ENCODE measurements at places on chromosomes 4 and X. TPM values are rescaled to one million over a fixed set of nuclear protein-coding genes. Genes with fewer than 3 reads are reported as not detected.

The AMOT gene
- 36.5 TPM for total RNA-seq

The NXF2B gene
- total RNA-seq, result not detected

The MAML3 gene
- total RNA-seq, result 2.7 TPM

The PFKFB1 gene
- total RNA-seq, result 0.14 TPM

The TLR1 gene
- 0.67 TPM for total RNA-seq

The TNIP3 gene
- total RNA-seq, result 1.1 TPM

The RXFP1 gene
- not detected for total RNA-seq

The UCP1 gene
- not detected for total RNA-seq

The BEND2 gene
- total RNA-seq, result not detected

The PAGE1 gene
- total RNA-seq, result not detected

The HAUS3 gene
- total RNA-seq, result 9.2 TPM

The OCRL gene
- total RNA-seq, result 20.1 TPM

The PPBP gene
- not detected for total RNA-seq

The MUC7 gene
- not detected for total RNA-seq

The CLIC2 gene
- not detected for total RNA-seq

The S100P gene
- total RNA-seq, result 8.8 TPM

The NCAPG gene
- 6.2 TPM for total RNA-seq

The CXCL6 gene
- 2.1 TPM for total RNA-seq

The RRH gene
- total RNA-seq, result not detected

The AFF2 gene
- total RNA-seq, result 0.41 TPM

The KLF8 gene
- total RNA-seq, result 2.6 TPM

Measured in kidney epithelial cell (primary cell).